ENCODE measurements at places on chromosomes 1 and 21.

DNA sequence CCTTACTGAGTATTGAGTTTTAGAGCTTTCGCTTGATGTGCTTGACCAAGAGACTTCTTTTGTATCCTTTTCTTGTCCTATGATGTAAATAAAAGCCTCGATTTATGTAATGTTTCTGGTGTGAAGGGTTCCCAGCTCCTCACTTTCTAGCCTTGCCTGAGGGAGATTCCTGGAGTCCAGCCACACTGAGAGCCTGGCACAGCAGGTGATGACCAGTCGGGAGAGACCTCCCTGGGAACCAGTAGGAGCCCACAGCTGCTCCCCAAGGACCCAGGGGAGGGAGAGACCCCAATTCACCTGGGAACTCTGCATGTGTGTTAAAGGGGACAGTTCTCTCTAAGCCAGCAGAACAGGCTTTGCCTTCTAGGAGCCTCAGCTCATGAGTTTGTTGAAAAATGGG is 8.9 kb downstream of the C1orf115 start:
- no peak for DNase-seq

DNA sequence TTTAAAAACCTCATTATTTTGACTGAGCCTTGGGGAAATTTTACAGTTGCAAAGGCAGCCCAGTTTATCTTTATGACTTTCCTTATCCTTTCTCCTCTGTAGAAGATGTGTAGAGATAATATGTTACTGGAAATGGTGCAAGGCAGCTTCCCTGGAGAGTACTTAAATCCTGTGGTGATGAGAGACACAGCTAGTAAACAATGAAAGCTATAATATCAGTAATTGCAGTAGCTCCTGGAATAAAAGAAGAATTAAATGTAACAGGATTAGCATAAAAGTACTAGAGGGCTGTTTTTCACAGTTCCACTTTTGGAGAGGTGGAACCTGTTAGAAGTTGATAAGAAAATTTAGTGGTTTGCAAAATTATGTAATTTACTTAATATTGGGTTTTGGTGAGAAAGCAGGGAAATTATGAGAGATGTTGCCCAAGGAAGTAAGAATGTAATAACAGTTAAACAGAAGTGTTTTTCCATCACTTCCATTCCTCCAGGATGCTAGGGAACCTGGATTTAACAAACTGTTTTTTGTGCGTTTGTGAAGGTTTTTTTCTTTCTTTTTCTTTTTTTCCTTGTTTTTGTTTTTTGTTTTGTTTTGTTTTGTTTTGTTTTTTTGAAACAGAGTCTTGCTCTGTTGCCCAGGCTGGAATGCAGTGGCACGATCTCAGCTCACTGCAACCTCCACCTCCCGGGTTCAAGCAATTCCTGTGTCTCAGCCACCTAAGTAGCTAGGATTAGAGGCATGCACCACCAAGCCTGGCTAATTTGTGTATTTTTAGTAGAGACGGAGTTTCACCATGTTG is 15.7 kb upstream of the EDEM3 start:
- DNase-seq: no peak

GRCh38 chr21:20329636-20330035 is 668.6 kb upstream of the NCAM2 start:
- no peak for DNase-seq

DNA sequence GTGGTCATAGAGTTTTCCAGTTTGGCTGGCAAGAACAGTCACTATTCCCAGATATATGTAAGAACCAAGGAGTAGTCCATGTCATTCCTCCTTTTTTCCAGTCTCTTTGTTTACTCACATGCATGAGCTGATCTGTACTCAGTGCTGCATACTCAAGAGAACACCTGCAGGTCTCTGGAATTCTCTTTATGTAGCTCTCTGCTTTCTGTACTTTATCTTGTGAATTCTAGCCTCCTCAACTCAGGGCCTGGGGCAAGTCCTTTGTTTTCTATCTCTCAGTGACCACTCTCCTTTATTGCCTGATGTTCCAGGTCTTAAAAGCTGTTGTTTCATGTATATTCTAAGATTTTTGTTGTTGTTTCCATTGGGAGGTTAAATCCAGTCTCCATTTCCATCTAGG is 478.9 kb downstream of the DPYD start:
- no peak for DNase-seq

DNA sequence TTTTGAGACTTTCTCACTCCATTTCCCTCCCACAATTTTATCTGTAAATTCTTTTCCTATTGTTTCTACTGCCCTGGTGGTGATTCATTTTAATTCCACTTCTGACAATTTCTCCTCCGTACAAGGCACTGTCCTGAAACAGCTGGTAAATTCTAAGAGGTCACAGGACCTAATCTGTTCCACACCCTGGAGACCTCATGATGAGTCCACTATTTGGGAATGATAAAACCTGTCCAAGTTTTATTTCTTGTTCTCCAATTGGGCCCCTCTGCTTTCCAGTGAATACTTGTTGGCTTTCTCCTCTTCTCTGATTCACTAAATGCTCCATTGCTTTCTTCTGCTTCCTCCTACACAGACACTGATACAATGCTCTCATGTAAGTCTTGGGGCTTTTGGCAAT is 343.1 kb upstream of the DUSP10 start:
- DNase-seq: no peak

DNA sequence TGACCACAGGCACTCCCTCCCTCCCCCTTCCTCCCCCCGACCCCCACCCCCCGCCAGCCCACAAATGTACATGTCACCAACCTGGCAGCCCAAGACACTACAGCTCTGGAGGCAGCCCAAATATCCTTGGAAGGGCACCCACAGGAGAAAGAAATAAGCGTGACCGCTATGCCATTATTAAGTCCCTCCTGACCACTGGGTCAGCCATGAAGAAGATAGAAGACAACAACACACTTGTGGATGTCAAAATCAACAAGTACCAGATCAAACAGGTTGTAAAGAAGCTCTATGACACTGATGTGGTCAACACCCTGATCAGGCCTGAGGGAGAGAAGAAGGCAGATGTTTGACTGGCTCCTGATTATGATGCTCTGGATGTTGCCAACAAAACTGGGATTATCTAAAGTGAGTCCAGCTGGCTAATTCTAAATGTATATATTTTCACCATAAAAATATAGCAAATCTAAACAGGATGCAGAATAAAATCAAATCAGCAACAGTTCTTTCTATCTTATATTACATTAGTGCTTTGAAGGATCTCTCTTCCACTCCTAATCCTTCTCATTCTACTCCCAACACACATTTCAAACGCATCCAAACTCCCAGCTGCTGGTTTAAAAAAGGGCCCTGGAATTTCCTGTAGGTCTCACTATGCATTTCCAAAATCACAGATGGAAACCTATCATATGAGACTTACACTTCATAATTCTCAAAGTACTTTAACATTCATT is 77.4 kb upstream of the SLFNL1 start:
- DNase-seq: no peak

DNA sequence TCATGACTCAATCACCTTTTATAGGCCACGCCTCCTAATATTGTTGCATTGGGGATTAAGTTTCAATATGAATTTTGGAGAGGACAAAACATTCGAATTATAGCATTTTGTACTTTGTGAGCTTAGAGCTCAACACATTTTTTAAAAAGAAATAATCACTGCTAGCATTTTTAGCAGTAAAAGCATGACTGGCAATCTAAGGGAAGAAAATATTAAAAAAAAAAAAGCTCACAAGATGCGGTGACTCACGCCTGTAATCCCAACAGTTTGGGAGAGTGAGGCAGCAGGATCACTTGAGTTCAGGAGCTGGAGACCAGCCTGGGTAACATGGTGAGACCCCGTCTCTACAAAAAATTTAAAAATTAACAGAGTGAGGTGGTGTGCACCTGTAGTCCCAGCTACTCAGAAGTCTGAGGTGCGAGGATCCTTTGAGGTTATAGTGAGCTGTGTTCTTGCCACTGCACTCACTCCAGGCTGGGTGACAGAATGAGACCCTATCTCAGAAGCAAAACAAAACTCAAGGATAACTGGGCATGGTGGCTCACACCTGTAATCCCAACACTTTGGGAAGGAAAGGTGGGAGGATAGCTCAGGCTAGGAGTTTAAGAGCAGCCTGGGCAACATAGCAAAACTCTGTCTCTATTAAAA is 28.8 kb upstream of the DIPK1A start:
- no peak for DNase-seq
